KBM-7 (cell line): ENCODE measurements at places on chromosomes 5 and 9.

- no peak for DNase-seq
Observed at GRCh38 chr9:104775976-104776375, 12.0 kb downstream of the NIPSNAP3B start.

GRCh38 chr5:89128906-89129625 lies 246.1 kb upstream of the MEF2C start:
- no peak for DNase-seq

DNA sequence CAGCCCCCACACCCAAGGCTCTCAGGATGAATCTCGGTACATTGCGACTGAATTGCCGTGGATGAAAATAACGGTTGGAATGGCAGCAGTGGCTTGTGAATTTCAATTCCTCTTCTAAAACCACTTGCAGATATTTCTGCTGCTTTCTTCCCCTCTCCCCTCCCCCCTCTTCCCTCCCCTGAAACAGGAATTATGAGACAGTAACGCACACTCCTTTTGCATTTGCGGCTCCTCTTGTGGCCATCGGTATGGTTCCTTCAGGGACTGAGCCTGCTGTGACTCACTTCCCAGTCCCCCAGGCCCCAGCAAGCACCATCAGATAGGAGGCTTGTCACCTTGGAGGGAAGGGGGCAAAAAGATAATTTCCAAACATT lies 9.7 kb downstream of the DCANP1 start:
- peak; percentile 78 for DNase-seq

- DNase-seq: no peak
Observed at GRCh38 chr5:5340206-5340729, 82.2 kb upstream of the ICE1 start.

DNA sequence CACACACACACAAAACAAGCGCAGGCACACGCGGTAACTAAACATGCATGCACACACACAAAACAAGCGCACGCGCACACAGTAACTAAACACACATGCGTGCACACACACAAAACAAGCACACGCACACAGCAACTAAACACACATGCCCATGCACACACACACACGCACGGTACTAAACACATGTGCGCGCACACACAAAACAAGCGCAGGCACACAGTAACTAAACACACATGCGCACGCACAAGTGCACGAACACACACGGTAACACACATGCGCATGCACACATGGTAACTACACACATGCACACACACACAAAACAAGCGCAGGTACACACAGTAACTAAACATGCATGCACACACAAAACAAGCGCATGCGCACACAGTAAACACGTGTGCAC lies 19.9 kb upstream of the SLC6A3 start:
- DNase-seq: no peak

DNA sequence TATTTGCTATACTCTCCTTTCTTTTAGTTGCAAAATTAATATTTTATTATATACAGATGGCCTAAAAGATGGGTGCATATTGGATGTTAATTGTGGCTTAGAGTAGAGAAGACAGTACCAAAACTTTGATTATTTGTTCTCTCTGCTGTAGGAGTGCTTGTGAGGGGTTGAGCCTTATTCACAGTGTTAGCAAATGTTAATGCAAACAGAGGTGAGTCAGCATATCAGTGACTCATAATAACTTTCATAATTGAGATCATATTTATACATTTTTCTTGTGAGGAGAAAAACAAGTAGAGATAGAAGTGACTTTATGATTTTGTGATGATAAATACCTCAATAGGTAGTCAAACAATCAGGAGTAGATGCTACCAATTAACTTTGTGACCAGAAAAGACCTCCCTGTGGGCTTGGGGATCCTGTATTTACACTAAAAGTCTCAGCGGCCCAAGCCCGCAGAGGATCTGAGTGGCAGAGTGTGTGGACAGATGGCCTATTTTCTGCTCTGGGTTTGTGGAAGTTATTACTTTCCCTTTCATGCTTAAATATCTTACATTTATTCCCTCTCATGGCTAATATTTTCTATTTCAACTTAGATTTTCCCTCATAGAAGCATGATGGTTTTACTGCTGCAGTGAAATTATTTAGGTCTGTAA lies 226.5 kb downstream of the TAF11L14 start:
- DNase-seq: no peak

DNA sequence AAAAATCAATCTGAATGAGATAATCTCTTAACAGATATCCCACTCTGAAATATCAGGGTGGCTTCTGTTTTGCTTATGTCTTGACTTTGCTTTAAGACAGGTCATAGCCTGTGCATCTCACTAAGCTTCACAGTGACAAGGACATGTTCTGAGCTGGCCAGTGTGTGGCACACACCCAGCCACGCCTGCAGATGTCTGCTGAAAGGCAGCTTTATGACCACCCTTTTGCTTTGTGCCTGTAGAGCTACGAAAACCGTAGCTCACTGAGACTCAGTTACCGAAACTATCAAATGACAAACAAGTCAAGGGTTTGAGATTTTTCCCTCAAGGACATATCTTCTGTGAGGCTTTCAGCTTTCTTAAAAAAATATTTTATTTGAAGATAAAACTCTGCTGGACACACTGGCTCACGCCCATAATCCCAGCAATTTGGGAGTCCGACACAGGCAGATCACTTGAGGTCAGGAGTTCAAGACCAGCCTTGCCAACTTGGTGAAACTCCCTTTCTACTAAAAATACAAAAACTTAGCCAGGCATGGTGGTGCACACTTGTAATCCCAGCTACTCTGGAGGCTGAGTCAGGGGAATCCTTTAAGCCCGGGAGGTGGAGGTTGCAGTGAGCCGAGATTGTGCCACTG lies 233.2 kb downstream of the SPATA31A1 start:
- DNase-seq: no peak

DNA sequence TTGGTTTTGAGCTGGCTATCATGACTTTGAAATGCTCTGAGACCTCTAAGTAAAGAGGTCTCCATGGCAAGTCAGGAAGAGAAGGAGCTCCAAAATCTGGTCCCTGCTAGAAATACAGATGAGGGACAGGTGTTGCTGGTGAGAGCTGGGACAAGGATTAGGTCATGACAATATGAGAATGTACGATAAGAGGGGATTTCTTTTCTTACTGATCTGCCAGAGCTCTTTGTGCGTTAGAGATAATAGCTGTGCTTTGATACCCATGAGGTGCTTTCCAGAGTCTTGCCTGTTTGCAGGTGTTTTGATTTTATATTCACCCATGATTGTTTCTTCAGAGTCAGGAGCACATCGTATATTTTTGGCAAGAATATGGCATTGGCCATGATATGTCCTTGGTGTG lies 56.5 kb downstream of the ANKRD33B start:
- no peak for DNase-seq

DNA sequence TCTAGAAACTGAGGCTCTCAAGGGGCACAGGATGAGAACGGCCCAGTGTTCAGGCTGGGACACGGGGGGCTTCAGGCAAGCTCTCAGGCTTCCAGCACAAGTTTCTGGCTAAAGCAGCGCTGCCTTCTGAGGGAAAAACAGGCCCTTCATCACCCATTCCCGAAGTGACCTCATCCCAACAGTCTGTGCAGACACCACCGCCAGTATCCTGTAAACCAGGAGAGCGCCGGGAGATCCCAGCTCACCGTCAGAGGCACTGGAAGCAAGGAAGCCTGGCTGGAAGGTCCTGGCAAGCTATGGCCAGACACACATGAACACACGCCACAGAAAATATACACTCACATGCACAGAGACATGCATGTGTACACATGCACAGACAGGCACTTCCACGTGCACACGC lies 8.8 kb downstream of the SLC12A7 start:
- DNase-seq: no peak

DNA sequence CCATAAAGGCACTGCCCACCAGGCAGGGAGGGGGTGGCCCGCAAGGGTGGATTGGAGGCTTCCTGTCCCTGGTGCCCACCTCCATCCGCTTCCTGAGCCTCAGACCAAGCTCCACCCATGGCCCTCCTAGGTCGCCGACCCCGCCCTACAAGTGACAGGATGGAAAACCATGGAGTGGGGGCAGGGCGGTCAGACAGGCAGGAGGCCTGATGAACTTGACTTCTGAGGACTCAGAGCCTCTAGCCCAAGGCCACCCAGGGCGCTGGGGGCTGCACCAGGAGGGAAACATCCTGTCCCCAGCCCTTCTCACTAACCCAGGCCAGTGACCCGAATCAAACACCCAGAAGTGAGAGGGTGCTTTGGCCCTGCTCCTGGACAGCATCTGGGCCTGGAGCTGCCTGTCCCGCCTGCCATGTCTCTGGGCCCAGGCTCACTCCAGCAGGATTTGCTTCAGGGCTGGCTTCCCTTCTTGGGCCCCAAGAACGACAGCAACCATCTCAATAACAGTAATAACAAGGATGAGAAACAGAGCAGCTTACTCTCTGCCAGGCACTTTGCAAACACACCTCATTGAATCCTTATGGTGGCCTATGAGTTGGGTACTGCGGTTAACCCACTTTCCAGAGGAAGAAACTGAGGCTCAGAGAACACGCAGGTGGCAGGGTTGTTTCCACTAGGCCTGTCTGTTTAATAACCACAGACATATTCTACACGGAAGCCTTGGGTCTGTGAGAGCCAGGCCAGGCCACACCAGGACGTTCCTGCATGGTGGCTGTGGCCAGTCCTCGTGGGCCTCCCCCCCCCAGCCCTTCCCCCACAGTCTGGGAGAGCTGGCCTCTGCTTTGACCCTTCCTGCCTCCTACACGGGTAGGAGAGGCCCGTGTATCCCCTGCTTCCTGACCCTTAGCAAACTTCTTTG lies 4.4 kb upstream of the ST6GALNAC6 start:
- peak; percentile 86 for DNase-seq

GRCh38 chr5:143445776-143446175 lies 42.3 kb upstream of the NR3C1 start:
- DNase-seq: no peak

- no peak for DNase-seq
Observed at GRCh38 chr5:33370466-33370859, 70.3 kb upstream of the TARS1 start.

- DNase-seq: no peak
Observed at GRCh38 chr5:97121848-97122247, 20.6 kb downstream of the LIX1 start.

DNA sequence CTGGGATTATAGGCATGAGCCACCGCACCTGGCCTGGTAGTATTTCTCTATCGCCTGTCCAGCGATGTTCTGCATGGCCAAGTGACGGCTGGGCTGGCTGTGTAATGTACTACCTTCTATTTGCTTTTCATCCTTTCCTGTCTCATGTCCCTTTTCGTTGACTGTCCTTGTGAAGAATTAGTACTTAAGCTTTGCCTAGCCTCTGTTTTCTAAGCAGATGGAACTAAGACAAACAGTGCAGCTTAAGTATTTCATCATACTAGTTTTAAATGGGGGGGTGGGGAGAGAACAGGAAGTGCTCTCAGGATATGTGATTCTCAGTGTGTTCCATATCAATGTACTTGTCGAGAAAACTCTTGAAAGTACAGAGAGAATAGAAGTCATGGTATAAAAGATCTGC lies 31.7 kb upstream of the CCL21 start:
- DNase-seq: peak; percentile 41

DNA sequence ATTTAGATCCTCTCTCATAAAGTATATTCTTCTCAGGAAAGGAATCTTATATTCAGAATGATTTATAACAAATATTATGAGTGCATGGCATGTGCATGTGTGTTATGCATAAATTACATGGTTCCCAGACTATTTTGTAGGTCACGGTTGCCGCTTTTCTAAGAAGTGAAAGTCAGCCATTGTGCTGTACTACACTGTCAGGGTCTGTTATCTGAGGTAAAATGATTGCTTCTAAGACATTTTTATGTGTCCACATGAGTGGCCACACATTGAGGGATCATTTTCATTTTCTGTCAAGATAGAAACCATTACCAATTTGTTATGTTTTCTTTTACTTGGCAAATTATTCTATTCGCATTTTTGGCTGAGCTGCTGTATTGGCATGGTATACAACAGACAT lies 210.8 kb downstream of the CWC27 start:
- DNase-seq: no peak

GRCh38 chr5:15267966-15268365 lies 232.0 kb upstream of the FBXL7 start:
- no peak for DNase-seq

GRCh38 chr5:132269635-132270334 lies 12.3 kb downstream of the PDLIM4 start:
- no peak for DNase-seq

GRCh38 chr9:91867740-91868139 lies 82.3 kb downstream of the ROR2 start:
- DNase-seq: no peak

DNA sequence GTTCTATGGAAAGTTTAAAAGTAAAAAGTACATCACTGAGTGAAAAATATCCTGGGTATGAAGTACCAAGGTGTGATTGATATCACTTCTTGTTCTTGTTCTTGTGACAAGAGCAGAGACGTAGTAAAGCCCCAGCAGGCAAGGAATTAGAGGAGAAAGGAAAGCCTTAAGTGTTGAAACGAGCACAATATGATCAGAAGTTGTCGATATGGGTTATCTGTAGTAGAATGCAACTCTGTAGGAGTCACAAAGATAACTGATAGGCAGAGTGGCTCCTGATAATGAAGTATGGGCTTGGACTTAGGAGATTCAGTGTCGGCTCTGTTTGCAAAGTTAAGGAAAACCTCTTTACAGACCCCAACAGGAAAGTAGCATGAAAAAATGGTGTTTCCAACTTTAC lies 1179.1 kb downstream of the DTWD2 start:
- DNase-seq: no peak

GRCh38 chr5:107232788-107233187 lies 437.9 kb downstream of the EFNA5 start:
- no peak for DNase-seq

DNA sequence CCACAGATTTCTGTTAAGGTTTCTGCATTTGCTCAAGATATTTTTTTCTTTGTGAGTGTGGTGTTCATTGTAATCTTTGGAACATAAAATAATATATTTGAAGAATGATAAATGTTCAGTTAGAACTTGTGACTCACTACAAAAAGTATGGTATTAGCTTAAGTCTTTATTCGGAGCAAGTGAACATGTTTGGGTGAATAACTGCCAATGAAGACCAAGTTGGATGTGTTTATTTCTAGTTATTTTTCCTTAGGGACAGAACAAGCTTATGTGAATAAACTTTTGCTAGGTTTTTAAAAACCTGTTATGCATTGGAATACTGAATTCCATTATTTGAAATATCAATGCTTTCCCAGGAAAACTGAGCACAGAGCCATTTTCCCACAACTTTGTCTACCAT lies 418.6 kb downstream of the SLCO4C1 start:
- no peak for DNase-seq

- no peak for DNase-seq
Observed at GRCh38 chr9:30913331-30913730, 1471.1 kb upstream of the ACO1 start.
